ENCODE measurements at places on chromosomes 6 and 20.
A peak's percentile ranks its signal among the peaks of the same experiment; 100 is the strongest.

DNA sequence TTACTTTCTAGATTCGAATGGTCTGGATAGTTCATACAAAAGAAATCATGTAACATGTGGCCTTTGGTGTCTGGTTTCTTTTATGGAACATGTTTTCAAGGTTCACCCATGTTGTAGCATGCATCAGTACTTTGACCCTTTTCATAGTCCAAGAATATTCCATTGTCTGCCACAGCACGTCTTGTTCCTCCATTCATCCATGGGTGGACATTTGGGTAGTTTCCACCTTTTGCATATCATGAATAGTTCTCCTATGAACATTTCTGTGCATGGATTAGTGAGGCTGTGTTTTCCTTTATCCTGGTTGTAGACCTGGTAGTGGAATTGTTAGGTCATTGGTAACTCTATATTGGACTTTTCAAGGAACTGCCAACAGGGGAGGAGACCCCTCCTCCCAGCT is 31.7 kb downstream of the GSTA3 start:
- DNase-seq = no peak

- no peak for DNase-seq
These were observed 102.3 kb downstream of the HTR1B start for GRCh38 chr6:77361018-77361417.

- no peak for DNase-seq
These were observed 143.0 kb upstream of the KCNK16 start for GRCh38 chr6:39465539-39465938.

- DNase-seq = no peak
These were observed 107.5 kb downstream of the PRKN start for GRCh38 chr6:162620073-162620472.

DNA sequence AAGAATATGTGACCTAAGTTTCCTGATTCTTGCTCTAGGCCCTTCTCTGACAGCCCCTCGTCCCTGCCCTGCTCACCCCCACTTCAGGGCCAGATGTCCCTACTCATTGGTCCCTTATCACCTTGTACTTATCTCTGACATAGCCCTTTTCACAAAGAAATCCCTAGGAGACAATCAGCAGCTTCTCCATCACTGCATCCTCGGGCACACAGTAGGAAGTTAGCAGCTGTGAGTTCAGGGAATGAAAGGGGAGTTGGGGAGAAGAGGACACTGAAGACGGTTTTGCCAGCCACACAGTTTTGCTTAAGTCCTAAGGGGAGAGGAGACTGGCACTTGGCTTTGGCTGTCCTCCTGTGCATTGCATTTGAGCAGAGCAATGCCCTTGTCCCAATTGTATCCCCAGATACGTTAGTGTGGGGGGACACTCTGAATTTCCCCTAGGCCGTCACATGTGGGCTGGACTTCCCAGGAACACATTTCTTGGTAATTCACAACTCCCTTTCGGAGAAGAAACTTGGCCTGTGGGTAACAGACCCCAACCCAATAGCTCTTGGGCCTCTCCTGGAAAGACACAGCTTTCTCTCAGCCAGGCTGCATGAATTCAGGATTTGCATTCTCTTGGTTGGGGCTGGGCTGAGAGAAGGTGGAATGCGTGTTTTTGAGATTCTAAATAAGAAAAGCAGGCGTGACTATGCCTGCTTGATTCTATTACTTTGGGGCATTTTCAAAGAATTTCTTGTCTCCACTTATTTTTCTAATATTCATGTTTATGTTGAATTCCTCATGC is 177.6 kb downstream of the UST start:
- DNase-seq = no peak

- no peak for DNase-seq
These were observed 40.3 kb upstream of the IL20RA start for GRCh38 chr6:137084865-137085617.

DNA sequence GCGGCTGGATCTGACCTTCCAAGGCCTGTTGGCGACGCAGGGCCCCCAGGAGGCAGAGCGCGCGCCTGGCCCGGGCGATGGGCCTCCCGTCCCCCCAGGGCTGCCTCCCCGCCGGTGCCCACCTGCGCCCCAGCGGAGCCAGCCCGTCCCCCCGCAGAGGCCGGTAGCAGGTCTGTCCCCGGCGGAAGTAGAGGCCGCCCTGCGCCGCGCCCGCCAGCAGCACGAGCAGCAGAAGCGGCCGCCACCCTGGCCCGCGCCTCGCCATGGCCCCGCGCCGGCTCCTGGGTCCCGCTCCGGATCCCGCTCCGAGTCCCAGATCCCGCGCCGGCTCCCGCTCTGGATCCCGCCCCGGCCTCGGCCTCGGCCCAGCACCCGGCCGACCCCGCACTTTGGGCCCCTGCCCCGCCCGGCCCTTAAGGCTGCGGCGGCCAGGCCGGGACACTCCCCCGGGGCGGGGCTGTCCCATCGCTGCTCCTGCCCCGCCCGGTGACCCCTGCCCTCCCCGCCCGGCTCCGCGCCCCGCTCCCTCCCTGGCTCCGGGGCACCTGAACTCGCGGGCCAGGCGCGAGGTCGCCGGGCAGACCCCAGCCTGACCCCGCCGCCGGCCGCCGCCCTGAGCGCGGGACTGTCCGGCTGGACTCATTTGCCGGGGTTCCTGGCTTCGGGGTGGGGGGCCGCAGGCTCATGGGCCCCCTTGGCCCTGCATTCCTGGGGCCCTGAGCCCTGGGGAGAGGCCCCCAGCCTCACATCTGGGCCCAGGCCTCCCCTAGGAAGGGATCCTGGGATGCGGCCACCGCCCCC is at the start of gene CTSZ:
CTSZ (minus strand) TSS at position 391 of the 801 bp plus-strand sequence; CDS start at position 265, 126 bp downstream.
- DNase-seq = peak; percentile 46

- no peak for DNase-seq
These were observed 78.1 kb upstream of the FLRT3 start for GRCh38 chr20:14415467-14415866.

GRCh38 chr20:49356676-49357075 is 78.8 kb upstream of the ZNFX1 start:
- no peak for DNase-seq

- no peak for DNase-seq
These were observed 9.9 kb downstream of the VNN1 start for GRCh38 chr6:132703936-132704335.

DNA sequence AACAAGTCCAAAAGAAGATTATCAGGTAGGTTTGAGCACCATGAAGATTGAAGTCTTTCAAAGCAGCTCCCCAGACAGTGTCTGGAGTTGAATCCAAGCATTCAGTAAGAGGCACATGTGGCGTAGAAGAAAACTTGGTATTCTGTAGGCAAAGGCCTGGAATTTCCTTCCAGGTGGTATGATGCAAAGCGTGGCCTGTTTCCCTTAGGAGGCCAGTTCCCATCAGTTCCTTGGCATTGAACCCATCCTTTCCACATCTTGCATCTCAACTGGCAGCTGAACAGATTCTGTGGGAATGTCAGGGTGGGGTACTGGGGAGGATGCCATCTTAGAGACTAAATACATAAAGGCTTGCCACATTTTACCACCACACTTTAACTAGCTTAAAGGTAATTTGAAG is 516.0 kb downstream of the BTBD3 start:
- DNase-seq = no peak

DNA sequence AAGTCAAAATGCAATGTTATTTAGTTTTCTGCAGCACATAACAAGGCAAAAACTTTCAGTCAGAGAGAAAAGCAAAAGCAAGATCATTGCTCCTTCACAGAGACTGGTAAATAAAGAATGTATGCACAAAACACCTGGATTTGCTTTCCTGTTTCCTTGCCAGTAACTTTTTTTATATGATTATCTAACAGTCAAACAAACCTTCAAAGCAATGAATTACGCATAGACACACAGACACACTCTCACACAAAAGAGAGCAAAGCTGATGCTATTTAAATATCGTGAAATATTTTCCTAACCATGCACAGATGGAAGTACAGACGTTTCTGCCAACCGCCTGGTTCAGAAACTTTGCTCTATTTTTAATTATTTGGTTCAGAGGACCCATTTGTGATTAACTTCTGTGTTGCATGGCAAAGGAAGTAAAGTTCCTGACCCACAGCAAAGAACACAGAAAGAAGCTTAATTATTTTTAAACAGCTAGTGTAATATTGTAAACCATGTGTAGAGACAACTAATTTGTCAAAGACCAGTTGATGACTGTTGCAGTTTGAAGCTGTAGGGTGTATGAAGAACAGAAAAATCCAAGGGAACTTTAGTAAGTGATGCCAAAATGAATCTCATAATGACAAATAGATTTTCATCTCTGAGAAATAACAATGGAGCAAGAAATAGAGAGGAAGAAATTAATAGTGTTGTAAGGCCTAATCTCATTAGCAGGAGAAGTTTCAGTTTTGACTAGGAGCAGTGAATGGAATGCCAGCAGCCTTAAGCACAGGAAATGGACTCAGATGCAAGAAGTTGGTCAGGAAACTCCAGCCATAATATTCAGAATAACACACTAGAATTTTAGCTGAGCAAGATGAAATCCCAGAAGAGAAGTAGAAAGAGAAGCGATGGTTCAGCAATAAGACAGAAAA is 24.1 kb downstream of the ATXN1 start:
- DNase-seq = no peak

DNA sequence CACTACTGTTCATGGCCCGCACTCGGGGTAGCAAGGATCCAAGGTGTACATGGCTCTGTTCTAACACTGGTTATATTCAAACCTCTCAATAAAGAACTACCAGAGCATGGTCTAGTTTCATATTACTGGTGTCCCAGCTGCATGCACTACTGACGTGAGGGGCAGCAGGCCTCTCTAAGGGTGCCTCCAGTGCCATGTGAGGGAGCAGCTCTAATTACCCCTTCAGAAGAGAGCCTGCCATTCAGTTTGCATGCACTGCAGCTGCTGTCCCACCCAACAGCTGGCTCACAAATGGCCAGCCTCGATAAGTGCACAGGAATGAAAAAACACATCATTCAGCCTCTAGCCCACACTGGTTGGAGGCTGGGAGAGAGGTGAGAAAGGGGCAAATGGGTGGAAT is 85.2 kb downstream of the SMLR1 start:
- DNase-seq = no peak

- no peak for DNase-seq
These were observed 471.2 kb downstream of the PRKN start for GRCh38 chr6:162256361-162256760.

DNA sequence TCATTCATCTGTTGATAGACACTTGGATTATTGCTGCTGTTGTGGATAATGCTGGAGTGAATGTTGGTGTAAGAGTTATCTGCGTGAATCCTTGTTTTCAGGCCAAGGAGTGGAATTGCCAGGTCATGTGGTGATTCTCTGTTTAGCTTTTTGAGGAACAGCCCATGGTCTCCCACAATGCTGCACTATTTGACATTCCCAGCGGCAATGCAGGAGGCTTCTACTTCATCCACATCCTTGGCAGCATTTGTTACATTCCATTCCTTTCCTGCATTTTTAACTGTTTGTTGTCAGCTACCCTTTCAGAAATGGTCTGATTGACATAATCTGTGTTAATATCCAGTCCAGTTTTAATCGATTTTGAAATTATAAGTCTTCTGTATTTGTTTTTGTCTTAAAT is 51.7 kb upstream of the CLDN20 start:
- no peak for DNase-seq

GRCh38 chr20:1375515-1375914 is 17.3 kb downstream of the FKBP1A start:
- no peak for DNase-seq

- DNase-seq = no peak
These were observed 79.4 kb upstream of the FRMD1 start for GRCh38 chr6:168158213-168158979.

DNA sequence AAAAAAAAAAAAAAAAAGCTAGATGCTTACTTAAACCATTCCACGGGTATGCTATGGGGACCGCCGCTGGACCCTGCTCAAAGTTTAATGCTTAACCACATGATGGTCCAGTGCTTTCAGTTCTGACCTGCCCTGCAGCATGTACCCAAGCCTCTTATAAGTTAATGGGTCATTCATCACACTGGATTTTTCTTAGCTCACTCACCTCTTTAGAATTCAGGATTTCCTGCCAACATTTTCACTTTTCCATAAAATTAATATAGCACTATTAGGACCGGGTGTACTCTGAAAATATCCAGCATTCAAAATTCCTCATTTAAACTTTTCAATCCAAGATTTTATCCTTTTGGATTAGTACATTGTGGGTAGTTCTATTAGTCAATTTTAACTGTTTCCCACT is 140.8 kb downstream of the ALDH8A1 start:
- DNase-seq = no peak

- no peak for DNase-seq
These were observed 32.2 kb upstream of the ASXL1 start for GRCh38 chr20:32325706-32326503.

- no peak for DNase-seq
These were observed 99.1 kb downstream of the CENPW start for GRCh38 chr6:126439040-126439439.

All from stimulated activated naive CD4-positive, alpha-beta T cell treated with Interleukin-2 at 50 U/mL for 16 hours (primary cell).